NCI-H2029 (cell line): ENCODE measurements at places on chromosomes 4 and X.

- no peak for DNase-seq
These were observed 1.7 kb upstream of the BGN start for GRCh38 chrX:153493085-153493484.

GRCh38 chr4:47032405-47033106, 1.2 kb downstream of the GABRB1 start:
- DNase-seq, result no peak

DNA sequence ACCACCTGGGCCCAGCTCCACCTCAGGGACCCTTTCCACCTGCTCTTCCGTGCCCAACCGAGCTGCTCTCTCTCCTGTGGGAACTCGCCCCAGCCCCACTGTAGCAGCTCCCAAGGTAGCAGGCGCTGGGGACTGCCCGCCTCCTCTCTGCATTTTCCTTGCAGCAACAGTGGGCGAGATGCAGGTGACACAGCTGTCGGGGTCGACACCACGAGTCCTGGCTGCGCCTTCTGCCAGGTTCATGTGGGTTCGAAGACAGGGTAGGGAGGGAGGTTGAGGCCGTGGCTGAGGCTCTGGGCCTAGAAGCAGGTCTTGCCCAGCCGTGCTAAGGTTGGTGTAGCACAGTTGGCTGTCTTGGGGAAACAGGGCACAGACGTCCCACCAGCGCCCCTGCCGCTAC, 245.2 kb upstream of the FSTL5 start:
- DNase-seq, result no peak

DNA sequence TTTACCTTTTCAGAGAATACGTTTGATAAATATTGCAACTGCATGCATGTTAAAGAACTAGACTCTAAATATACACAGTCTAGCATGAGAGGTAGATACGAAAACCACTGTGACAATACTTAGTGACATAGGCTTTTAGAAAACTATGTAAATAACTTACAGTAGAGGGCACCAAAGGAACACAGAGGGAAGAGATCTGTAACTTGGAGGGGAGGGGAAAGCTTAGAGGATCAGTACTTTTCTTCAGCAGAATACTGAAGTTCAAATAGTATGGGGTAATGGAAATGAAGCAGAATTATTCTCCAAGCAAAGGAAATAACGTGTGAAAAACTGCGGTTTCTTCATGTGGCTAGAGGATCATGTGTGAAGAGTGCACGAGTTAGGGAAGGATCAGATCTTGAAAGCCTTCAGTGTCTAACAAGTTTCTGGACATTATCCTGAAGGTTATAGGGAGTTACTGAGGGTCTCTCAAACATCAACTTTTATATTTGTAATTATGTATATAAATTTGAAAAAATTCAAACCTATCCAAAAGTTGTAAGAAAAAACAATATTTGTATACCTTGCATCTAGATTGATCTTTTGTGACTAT, 264.3 kb downstream of the NPFFR2 start:
- no peak for DNase-seq

DNA sequence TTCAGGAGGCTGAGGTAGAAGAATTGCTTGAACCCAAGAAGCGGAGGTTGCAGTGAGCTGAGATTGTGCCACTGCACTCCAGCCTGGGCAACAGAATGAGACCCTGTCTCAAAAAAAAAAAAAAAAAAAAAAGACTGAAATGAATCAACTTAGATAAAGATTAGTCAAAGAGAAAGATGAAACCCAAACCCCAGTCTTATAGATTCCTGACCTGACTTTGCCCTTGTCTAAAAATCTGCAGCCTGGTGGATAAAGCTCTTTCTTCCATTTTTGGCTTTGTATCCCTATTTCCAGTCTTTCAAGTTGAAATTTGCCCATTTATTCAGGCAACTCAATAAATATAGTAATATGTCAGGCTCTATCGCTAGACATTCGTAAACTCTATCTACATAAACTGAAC, 39.3 kb upstream of the SPINK2 start:
- no peak for DNase-seq

DNA sequence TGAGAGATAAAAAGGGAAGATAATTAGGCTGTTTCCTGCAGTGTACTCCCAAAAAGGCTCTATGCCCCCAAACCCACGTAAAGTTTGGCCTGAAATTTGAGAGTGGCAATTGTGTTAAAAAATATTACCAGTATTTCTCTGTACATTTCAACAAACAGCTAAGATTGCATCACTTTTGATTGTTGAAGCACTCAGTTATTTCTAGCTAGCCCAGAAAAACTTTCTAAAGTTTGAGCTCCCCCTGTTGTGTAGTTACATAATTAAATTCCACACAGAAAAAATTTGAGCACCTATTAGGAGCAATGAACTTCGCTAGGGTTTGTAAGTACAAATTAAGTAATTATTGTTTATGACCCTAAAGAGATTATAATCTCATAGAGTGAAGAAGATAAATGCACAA, 109.4 kb downstream of the DLG3 start:
- DNase-seq, result no peak

DNA sequence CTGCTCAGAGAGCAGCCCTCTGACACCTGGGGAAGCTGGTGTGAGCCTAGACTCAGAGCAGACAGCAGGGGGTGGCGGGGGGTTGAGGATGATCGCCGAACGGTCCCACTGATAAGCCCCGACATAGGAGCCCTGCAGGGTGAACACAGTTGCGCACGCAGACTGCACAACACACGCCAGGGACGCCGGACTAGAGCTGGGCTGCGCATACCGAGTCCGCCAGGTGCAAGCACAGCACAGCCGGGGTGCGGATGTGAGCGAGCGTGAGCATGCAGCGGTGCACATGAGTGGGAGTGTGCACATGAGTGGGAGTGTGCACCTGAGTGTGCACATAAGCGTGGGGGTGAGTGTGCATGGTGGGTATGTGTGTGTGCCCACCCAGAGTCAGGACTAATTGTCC, 36.7 kb downstream of the FAM53A start:
- DNase-seq, result no peak

DNA sequence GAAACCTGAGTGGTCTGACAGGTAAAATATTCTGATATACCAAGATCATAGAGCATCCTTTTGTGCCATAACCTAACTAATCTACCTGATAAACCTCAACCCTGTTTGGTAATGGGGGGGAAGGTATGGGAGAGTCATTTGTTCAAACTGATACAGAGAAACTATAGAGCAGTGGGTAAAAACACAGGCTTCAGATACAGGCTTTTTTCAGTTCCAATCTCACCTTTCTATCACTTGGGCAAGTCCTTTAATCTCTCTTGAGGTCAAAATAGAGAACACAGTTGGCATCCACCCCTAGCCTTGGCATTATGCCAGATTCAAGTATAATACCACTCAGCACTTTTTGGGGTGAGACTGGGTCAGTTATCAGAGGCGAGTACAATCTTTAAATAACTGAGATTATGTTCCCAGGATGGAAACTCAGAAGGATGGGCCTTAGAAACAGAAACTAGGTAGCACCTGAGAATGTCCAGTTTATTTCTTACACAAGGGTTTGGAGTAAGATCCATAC, 880 bp upstream of the ETDC start:
- DNase-seq, result no peak

- no peak for DNase-seq
These were observed 64.6 kb upstream of the PAGE1 start for GRCh38 chrX:49760290-49760890.

DNA sequence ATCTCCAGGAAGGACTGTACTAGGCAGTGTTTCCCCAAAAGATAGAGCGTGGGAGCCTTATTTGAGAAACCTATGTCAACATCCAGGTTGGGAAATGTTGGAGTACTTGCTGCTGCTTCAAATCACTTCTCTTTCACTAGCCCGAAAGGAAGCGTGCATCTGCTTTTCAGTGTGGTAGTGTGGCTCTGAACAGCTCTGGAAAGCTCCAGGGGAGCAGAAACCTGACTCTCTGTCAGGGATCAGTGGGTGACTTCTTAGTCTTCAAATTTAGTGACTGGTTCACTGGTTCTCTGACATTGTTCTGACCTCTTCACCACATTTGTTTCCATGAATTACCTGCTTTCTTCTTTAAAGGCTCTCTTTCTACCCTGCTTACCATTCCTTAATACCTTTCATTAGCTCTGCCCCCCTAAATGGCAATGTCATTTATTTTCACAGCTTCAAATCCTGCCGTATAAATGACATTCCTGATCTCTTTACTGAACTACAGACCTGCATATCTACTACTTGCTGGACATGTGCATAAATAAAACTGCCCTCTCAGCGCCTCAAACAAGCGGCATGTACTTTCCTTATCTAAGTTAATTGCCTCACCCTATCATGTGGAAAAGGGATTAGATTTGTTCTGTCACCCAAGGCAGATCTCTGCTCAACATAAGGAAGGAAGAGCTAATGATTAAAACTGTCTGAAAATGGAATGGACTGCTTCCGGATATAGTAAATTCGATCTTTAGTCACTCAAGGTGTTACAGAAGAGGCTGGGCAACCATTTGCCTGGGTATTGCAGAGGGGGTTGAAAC, 37.0 kb downstream of the DLG3 start:
- no peak for DNase-seq

- DNase-seq, result no peak
These were observed 7.3 kb upstream of the CUL4B start for GRCh38 chrX:120568035-120568434.

- no peak for DNase-seq
These were observed 173.6 kb downstream of the HHIP start for GRCh38 chr4:144819591-144819990.

DNA sequence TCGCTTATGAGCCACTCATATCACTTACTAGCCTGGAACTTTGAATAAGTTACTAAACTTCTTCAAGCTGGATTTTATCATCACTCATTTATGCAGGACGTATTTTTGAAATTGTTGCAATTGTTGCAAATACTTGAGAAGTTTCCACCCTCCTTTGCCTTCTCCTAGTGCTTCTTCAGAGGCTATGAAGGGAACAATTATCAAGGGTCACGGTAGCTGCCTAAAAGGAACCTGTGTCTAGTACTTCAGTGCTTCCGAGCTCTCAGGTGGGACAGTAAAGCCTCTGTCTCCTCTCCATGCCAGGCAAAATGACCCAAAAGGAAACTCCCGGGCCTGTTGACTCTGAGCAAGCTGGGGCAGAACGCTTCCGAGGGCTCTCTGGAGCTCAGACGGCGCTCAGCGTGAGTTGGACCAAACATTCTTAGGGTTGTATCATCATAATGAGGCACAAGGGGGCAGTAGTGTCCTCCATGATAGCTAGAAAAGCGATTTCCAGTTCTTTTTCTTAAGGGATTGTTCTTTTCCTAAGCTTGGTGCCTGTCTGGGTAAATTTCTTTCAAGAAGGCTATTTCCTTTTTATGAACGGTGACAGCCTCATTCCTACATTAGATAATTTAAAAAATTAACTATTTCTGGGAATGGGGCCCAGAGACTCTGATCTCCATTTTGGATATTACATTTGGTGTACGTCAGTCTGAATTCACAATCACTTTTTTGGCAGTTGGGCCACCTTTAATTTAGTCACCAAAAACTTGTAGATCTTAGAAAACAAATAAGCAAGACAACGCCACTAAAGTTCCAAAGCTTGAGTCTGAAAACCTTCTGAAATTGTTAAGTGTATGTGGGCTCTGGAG, 73.1 kb downstream of the PACRGL start:
- peak; percentile 49 for DNase-seq

GRCh38 chrX:3516051-3516541, 169.6 kb upstream of the MXRA5 start:
- no peak for DNase-seq

DNA sequence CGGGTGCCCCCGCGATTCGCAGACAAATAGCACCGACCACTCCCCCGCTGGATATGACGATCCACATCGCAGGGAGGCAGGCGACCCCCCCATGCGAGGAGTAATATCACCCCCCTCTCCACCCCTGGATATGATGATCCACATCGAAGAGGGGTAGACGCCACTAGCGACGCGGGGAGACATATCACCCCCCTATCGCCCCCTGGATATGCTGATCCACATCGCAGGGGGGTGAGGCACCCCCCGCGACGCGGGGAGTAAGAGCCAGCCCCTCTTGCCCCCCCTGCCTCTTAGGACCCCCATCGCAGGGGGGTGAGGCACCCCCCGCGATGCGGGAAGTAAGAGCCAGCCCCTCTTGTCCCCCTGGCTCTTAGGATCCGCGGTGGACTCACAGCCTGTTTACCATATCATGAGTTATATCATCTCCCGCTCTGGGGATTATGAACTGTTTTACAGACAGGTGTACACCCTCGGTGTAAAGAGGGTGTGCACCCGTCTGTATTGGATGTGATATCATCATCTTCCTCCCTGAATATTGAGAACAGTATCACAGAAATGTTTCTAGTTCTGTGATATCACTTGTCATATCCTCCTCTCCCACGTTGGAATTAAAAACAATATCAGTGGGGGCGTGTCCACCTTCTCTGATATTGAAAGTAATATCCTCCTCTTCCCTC, 22.7 kb upstream of the DRD5 start:
- DNase-seq, result no peak

GRCh38 chr4:38278255-38278654, 318.1 kb downstream of the PTTG2 start:
- no peak for DNase-seq

GRCh38 chr4:57591073-57591472, 480.9 kb upstream of the IGFBP7 start:
- DNase-seq, result no peak

DNA sequence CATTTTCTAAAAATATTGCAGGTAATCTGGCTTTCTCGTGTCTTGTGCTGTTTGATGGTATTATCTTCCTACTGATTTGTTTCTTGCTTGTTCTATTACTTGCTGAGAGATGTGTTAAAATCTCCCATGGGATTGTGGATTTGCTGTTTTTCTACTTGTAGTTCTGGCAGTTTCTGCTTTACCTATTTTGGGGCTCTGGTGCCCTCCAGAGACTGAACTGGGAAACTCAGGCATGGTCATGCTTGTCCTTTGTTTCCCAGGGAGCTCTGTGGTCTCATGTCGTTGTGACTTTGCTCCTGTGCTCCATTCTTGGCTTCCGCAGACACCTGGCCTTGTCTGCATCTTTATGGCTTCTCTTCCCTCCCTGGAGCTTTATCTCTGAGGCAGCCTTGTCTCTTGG, 39.5 kb downstream of the NSD2 start:
- DNase-seq, result no peak

DNA sequence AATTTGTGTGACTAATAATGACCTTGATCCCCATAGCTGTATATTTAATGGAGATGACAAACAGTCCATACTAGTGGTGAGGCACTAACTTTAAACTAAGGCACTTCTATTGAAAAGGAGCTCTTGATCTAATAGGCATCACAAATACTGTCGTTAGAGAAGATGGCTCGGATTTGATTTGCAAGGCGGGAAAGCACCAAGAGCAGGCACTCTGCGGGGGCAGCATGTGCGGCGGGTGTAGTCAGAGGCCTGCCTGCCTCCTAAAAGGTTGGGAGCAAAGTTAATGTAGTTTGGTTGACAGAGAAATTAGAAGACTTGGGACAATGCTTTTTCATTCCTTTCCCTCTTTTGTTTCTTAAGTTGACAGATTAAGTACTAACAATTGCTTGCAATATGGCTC, 278.8 kb downstream of the CFAP299 start:
- no peak for DNase-seq

- no peak for DNase-seq
These were observed 101.5 kb upstream of the MAML3 start for GRCh38 chr4:140255467-140255866.

GRCh38 chr4:183920512-183920911, 15.4 kb downstream of the STOX2 start:
- no peak for DNase-seq
